HEK293T (cell line): ENCODE measurements at places on chromosomes 13 and 19.

- DNase-seq, result no peak
These were observed 22.9 kb upstream of the IGSF23 start for GRCh38 chr19:44590245-44591059.

DNA sequence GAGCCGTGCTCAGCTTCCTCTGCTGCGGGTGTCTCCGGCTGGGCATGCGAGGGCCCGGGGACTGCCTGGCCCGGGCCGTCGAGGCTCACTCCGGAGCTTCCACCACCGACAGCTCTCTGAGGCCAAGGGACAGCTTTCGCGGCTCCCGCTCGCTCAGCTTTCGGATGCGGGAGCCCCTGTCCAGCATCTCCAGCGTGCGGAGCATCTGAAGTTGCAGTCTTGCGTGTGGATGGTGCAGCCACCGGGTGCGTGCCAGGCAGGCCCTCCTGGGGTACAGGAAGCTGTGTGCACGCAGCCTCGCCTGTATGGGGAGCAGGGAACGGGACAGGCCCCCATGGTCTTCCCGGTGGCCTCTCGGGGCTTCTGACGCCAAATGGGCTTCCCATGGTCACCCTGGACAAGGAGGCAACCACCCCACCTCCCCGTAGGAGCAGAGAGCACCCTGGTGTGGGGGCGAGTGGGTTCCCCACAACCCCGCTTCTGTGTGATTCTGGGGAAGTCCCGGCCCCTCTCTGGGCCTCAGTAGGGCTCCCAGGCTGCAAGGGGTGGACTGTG lies 1.2 kb downstream of the S1PR4 start:
- DNase-seq, result no peak

DNA sequence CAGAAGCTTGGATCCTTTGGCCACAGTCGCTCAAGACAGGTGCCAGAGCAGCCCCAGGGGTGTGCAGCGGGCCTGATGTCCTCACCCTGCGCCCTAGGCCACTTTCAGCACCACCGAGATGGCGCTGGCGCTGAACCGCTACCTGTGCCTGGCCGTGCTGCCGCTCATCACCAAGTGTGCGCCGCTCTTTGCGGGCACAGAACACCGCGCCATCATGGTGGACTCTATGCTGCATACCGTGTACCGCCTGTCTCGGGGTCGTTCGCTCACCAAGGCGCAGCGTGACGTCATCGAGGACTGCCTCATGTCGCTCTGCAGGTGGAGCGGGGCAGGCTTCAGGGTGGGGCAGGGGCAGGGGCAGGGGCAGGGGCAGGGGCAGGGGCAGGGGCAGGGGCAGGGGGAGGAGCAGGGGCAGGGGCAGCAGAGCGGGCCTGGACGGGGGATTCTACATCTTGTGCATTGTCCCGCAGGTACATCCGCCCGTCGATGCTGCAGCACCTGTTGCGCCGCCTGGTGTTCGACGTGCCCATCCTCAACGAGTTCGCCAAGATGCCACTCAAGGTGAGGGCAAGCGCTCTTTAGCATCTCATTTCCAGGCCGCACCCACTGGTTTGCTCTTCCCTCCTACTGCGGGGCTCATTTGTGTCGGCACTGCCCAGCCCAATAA lies 69.1 kb downstream of the RYR1 start:
- no peak for DNase-seq

DNA sequence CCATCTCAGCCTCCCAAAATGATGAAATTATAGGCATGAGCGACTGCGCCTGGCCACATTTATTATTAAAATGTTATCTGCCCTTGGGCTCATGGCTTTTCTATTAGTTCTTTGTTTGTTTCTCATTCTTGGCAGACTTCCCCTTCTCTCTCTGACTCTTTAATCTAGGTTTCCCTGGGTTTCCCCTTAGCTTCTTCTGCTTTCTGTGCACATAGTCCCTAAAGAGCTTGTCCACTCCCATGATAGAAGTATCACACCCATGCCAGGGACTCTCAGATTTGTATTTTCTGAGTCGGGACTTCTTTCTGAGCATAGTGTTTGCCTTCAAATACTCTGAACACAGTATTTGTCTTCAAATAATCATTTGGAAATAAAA lies 38.6 kb upstream of the ITM2B start:
- no peak for DNase-seq

GRCh38 chr13:62747152-62747551 lies 1331.5 kb upstream of the PCDH20 start:
- no peak for DNase-seq

DNA sequence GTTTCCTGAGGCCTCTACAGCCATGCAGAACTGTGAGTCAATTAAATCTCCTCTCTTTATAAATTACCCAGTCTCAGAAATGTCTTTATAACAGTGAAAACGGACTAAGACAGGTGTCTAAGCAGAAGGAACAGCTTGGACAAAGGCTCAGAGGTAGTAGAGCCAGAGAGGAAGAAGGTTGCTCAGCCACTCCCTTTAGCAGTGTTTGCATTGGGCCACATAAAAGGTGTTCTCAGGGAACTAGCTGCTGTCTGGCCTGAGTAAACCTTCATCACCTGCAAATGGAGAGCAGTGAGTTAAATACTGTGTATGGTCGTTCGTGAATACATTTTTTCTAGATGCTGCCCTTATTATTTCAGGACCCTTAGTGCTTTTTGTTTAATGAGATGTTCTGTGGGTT lies 383.4 kb downstream of the EFNB2 start:
- DNase-seq, result no peak

- no peak for DNase-seq
These were observed 183.1 kb downstream of the LHFPL6 start for GRCh38 chr13:39419876-39420275.

DNA sequence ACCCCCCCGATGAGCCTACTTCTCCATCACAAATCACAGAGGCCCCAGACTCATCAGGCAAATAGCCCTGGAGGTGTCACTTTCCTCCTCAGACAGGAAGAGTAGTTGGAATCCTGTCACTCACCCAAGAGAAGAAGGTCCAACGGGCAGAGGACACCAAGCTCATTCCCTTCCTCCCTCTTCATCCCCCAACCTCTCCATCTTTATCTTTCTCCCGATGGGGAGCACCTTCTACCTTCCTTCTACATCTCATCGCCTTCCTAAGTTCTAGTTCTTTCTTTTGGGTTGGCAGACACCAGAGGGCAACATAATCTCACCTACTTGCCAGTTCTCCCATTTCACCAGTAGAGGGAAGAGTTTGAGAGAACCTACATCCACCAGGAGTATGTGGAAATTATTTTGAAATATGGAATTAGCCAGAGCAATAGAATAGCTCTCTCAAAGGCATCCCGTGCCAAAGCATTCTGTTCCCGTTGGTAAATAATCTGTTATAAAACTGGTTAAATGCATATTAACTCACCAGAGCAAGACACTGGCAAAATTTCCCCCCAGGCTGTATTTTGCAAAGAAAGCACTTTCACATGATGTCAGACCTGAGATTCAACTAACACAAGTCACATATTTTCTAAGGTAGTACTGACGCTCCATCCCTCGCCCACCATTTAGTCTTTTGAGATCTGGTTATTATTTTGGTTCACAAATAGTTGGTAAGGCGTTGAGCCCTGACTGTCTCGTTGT lies 55.0 kb downstream of the ZIC5 start:
- DNase-seq, result peak; percentile 67

- DNase-seq, result no peak
These were observed 12.0 kb downstream of the THOP1 start for GRCh38 chr19:2797280-2797679.

DNA sequence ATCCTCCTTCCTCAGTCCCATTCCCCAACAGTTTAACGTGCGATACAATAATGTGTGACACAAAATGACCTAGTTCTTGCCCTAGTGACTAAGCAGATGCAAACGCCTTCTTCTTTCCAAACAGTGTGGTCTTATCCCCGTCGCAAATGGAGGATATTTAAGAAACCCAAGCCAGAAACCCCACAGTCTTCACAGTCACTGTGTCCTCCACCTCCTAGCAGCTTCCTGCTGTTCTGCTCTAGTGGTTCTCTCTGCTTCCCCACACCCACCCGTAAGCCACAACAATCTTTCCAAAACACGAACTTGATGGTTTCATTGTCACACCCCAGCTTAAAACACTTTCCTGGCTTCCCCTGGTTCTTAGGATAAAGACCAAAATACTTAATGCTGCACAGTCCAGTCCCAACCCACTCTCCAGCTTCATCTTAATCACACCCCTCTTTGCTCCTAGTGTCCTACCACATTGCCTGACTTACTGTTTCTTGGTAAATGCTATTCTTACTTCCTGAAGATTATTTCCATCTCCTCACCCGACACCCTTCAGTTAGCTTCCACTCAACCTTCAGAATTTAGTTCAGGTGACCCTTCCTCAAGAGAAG lies 32.3 kb downstream of the ITM2B start:
- no peak for DNase-seq

- no peak for DNase-seq
These were observed 31.6 kb downstream of the MCF2L start for GRCh38 chr13:113000575-113000974.

DNA sequence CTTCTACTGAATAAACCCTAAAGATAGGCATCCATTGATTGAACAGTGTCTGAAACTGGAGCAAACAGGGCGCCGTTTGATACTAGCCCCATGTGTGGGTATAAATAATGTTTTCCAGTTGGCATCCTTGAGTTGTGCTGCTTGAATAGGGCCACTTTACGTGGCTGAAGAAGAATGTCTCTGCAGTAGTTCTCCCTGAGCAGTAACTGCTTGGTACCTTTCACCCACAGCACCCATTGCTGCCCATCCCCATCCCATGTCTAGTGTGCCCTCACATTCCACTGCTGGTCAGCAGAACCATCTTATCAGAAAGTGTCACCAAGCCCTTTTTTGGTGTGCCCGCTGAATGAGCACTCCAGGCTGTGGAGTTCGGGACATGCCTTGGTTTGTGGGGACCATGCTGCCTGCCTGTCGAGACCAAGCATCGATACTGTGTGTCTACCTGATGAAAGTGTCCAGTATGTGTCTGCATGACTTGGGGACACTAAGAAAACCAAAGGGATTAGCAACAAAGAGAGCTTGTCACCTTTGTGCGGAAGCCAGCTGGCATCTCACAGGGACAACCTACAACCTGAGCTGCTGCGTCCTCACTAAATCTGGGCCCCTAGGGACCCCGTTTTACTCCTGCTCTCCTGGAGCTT lies 162.0 kb downstream of the TM9SF2 start:
- no peak for DNase-seq

DNA sequence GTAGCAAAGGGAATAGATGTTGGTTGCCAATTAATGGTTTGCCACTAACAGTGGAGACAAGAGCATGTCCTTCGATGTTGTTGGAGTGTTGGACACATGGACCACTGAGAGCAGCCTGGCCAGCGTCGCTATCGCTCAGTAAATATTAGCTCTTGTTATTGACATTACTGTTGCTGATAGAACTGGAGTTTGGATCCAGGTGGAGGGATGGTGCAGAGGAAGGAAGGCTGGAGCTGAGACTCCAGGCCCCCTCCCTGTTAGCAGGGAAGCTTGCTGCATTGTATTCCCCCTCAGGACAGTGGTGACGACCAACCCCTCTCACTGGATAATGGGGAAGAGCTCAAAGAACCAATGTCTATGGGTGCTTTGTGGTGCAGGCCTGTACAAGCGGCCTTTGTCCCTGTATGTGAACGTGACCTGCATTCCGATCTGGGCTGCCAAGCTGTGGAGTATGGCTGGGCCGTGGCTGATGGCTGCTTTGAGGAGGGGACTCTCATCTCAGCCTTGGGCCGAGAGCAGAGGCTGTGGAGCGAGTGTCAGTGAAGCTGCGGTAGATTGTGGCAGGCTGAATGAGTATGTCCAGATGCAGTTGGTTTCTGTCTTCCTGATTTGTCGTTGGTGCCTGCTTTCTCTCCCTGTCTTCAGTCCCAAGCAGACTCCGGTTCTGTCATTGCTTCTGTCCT lies 7.0 kb downstream of the CLASRP start:
- DNase-seq, result no peak

DNA sequence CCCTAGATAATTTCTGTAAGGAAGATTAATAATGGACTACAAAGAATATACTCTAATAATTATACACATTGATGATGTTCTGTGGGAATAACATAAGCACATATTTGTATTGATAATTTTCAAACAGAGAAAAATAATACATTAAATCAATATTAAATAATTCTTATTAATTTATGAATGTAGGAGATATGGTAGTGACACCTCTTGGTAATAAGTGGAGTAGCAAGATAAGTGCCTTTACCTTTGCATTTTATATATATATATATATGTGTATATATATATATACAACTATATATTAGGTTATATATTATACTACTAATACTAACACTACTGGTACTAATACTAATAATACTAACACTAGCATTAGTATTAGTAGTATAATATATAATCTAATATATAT lies 905.8 kb downstream of the SLITRK1 start:
- DNase-seq, result no peak

- no peak for DNase-seq
These were observed 2.5 kb upstream of the NOVA2 start for GRCh38 chr19:45976178-45976577.

GRCh38 chr19:2290441-2291184 lies 8.6 kb upstream of the PEAK3 start:
- DNase-seq, result no peak

GRCh38 chr19:37926711-37927110 lies 19.7 kb downstream of the SIPA1L3 start:
- DNase-seq, result no peak

DNA sequence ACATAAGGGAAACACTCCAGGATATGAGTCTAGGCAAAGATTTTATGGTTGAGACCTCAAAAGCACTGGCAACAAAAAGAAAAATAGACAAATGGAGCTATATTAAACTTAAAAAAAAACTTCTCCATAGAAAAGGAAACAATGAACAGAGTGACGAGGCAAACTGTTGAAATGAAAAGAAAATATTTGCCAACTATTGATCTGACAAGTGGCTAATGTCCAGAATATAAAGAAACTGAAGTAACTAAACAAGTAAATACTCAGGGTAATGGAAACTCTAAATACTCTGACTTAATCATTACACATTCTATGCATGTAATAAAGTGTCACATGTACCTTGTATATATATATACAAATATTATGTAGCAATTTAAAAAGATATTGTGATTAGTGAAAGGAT lies 562.5 kb downstream of the GPC5 start:
- no peak for DNase-seq

DNA sequence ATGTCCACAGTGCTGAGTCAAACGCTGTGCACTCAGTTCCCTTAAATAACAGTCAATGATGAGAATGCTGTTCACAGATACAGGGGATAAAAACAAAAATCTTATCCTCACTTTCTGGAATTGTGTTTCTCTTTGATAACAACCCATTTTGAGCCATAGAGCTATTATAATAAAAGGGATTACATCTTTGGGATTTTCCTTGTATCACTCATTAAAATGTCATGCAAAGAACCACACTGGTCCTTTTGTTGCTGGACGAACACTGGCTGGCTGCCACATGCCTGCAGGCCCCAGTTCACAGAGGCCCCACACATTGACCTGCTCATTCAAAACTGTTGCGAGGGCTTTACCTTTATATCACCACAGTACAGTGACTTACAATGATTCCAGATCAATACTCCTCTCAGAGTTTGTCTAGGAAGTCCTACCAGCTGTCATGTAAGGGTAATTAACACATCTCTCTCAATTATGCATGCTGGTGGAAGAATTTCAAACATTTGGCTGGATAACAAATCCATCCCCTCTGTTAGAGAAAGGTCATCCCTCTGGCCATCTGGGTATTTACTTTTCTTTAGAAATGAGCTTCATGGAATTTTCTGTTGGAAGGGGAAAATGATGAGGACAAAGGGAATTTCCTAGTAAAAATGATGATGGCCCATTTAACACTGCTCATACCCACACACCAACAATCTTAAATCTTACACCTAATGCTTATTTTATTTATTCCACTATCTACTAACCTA lies 85.9 kb downstream of the MBNL2 start:
- no peak for DNase-seq
